AG04450 (cell line): ENCODE measurements at places on chromosomes 13 and 19.

DNA sequence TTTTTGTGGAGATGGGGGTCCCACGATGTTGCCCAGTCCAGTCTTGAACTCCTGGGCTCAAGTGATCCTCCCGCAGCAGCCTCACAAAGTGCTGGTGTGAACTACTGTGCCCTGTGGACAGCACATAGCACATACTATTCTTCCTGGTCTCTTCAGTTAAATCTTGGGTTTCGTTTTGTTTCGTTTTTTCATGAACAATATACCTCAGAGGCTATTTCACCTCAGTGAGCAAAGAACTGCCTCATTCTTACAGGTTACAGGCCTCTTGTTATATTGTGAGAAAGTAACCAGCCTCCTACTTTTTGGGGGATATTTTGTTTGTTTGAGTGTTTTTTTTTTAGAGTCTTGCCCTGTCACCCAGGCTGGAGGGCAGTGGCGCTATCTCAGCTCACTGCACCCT is 1.3 kb upstream of the C3 start:
- DNase-seq = no peak

DNA sequence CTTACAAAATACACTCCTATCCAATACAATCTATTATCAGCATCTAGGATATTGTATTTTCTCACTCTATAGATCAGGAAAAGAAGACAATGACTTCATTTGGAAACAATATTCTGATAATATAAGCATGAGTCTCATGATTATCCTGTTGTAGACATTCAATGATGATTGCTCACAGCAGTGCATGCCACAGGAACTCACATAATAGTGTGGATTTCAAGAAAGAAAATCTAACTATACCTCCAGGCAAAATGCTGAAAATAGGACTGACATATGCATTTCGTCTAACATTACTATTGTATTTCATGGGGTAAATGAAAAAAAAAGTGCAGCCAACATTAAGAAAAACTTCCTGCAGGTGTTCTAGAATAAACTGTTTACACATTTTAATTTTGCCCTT is 122.6 kb downstream of the POSTN start:
- DNase-seq = no peak

- DNase-seq = no peak
Measured at GRCh38 chr13:110382229-110382628, 75.1 kb downstream of the COL4A2 start.

GRCh38 chr13:113928685-113929627 is 44.9 kb downstream of the C13orf46 start:
- DNase-seq = peak; percentile 46

DNA sequence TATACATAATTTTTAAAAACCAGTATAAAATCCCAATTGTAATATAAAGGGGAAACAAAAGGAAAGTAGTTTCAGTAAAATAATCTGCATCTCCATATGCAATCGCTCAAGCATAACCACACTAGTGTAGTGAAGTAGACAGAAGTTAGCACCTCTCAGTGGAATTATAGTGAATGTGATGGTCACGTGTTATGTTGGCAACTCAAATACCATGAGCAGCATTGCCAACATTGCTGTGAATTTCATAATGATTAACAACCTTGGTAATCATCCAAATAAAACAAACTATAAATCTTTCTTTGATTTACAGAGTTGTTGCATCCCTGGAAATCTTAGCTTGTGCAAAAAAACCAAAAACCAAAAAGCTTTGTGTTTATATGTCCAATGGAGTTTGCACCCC is 77.3 kb upstream of the SIAH3 start:
- no peak for DNase-seq

GRCh38 chr13:100338275-100338674 is 249.4 kb downstream of the PCCA start:
- no peak for DNase-seq
